ENCODE measurements at places on chromosomes 4 and X. TPM values are rescaled to one million over a fixed set of nuclear protein-coding genes. Genes with fewer than 3 reads are reported as not detected.
A peak's percentile ranks its signal among the peaks of the same experiment; 100 is the strongest.

DNA sequence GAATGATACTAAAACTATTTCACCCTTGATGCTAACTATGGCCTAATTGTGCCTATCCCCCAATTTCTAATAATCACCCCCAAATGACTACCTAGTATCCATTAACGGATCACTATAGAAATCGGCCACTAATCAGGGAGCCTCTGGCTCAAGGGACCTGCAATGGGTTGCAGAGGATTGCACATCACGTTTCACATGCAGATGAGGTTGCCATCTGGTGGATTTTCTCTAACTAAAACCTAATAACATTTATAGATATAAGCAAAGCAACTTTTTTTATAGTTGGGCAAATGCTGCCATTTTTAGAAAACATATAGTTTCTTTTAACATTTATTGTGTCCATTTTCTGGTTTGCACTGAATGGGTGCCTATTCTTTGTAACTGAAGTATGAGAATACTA, 28.3 kb upstream of the ALG13 start:
- H3K27ac ChIP-seq: no peak overlapping the region
- no peak for DNase-seq
- no peaks in the 10 kb centered on the region for H3K36me3 ChIP-seq
- H3K27me3 ChIP-seq: peaks cover 8% of the 10 kb centered on the region

DNA sequence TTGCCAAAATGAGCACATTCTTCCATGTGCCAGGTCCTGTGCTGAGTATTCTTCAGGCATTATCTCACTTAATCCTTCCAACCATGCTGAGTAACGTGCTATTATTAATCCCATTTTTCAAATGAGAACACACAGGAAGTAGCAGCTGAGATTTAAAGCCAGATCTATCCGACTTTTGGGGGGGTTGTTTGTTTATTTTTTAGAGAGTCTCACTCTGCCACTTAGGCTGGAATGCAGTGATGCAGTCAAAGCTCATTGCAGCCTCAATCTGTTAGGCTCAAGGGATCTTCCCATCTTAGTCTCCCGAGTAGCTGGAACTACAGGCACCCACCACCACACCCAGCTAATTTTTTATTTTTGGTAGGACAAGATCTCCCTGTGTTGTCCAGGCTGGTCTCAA, 55.5 kb upstream of the TRIM2 start:
- peaks cover 28% of the 10 kb centered on the region for H3K4me1 ChIP-seq
- DNase-seq: no peak
- no peak overlapping the region for H3K4me3 ChIP-seq
- no peaks in the 10 kb centered on the region for H3K27me3 ChIP-seq
- no peak overlapping the region for H3K27ac ChIP-seq

GRCh38 chr4:72969976-72970375, 99.5 kb downstream of the COX18 start:
- H3K27ac ChIP-seq: peak overlapping the region; percentile 89
- no peak overlapping the region for H3K4me3 ChIP-seq
- peaks cover 2% of the 10 kb centered on the region for H3K36me3 ChIP-seq
- peaks cover 58% of the 10 kb centered on the region for H3K4me1 ChIP-seq
- DNase-seq: no peak
- no peaks in the 10 kb centered on the region for H3K27me3 ChIP-seq

DNA sequence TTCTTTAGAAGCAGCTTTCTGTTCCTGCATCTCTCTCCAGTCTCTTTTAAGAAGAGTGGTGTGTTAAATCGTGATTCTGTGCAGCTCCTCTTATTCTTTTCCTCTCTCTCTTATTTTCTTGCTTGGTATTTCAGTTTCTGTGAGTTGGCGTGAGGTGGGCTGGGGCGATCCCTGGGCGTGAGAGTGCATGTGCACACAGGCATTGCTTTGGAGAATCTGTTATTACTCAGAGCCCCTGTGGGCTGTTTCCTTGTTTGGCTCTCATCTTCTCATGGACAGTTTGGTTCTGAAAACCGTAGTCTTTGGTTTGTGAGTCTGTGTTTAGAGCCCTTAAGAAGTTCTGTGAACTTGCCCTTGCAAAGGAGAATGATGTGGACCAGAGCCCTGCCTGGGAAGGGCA, 97.2 kb upstream of the CLNK start:
- DNase-seq: no peak
- no peak overlapping the region for H3K4me3 ChIP-seq
- no peaks in the 10 kb centered on the region for H3K36me3 ChIP-seq
- no peaks in the 10 kb centered on the region for H3K27me3 ChIP-seq
- peaks cover 18% of the 10 kb centered on the region for H3K4me1 ChIP-seq
- no peak overlapping the region for H3K27ac ChIP-seq

Gene PLS3
- total RNA-seq: 530 TPM

- H3K4me1 ChIP-seq: no peaks in the 10 kb centered on the region
- no peak for DNase-seq
- no peak overlapping the region for H3K27ac ChIP-seq
- H3K4me3 ChIP-seq: no peak overlapping the region
- H3K36me3 ChIP-seq: no peaks in the 10 kb centered on the region
Observed at GRCh38 chr4:69210911-69211310, 3.6 kb downstream of the UGT2B11 start.

GRCh38 chr4:48234575-48234974, 35.1 kb downstream of the TEC start:
- no peak overlapping the region for H3K4me3 ChIP-seq
- H3K27me3 ChIP-seq: peaks cover 27% of the 10 kb centered on the region
- no peaks in the 10 kb centered on the region for H3K4me1 ChIP-seq
- no peaks in the 10 kb centered on the region for H3K36me3 ChIP-seq

Gene F11
- not detected for total RNA-seq

GRCh38 chr4:145299380-145300076, 119.1 kb upstream of the OTUD4 start:
- no peaks in the 10 kb centered on the region for H3K36me3 ChIP-seq
- H3K27ac ChIP-seq: no peak overlapping the region
- no peaks in the 10 kb centered on the region for H3K4me1 ChIP-seq
- DNase-seq: no peak
- H3K27me3 ChIP-seq: peaks cover 7% of the 10 kb centered on the region
- H3K4me3 ChIP-seq: no peak overlapping the region

DNA sequence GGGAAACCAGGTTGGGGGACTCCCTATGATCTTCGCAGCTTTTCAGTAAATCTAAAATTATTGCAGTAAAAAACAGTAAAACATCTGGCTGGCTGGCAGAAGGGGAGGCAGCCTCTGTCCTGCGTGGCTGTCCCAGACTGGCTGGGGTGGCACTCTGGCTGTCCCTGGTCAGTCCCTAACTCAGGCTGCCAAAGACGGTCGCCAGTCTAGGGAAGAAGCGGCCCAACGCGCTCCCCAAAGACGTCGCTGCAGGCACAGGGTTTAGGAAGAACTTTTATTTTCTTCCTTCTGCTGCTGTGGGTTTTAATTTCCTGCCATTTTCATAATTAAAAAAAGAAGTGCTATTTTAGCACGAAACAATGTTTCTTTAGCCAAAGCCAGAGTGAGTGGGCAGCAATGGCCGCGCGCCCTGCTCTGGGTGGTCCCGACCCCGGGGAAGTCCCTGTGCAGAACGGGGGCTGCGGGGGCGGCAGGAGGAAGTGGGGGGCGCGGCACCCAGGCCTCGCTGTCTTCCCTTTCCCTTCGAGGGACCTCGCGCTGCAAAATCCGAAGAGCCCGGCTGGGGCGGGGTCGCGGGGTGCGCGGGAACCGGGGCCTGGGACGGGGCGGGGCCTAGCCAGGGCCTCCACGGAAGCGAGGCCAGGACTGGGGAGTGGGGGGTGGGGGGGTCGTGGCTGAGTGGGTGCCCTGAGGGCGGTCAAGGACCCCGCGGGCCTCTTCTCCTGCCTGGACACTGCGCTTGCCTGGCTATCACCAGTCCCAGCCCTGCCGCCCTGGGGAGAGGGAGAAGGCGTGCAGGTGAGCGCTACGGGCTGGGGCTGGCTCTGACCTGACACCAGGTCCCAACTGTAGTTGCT, 6.3 kb upstream of the LETM1 start:
- no peaks in the 10 kb centered on the region for H3K4me1 ChIP-seq
- no peaks in the 10 kb centered on the region for H3K27me3 ChIP-seq
- no peak overlapping the region for H3K27ac ChIP-seq
- no peak overlapping the region for H3K4me3 ChIP-seq

Gene SSX5
- total RNA-seq: not detected

DNA sequence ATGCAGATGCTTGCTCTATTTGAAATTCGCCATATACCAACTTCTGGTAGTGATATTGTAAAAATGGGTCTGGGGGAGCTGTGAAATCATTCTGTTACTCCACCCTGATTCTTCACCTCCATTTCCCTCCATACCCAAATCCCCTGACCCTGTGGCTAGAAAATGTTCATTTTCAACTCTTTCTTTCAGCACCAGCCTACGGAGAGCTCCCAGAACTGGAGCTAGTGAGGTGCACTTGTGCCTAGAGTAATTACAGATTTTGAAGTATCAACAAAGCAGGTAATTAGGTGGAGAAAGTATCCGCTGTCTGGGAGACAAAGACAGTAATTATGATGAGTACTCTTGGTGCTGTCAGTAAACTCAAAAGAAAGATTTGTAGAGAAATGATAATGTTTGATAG, 8.1 kb downstream of the ARHGAP36 start:
- no peak overlapping the region for H3K4me3 ChIP-seq
- no peaks in the 10 kb centered on the region for H3K36me3 ChIP-seq
- H3K27me3 ChIP-seq: peaks cover 37% of the 10 kb centered on the region
- DNase-seq: no peak
- H3K27ac ChIP-seq: no peak overlapping the region

- H3K36me3 ChIP-seq: no peaks in the 10 kb centered on the region
- H3K4me1 ChIP-seq: peaks cover 38% of the 10 kb centered on the region
- peak overlapping the region; percentile 70 for H3K27ac ChIP-seq
- peak overlapping the region; percentile 19 for H3K4me3 ChIP-seq
- H3K27me3 ChIP-seq: no peaks in the 10 kb centered on the region
Observed at GRCh38 chrX:118536687-118537461, 41.3 kb downstream of the DOCK11 start.

Gene CWH43
- not detected for total RNA-seq

- no peak overlapping the region for H3K27ac ChIP-seq
- no peaks in the 10 kb centered on the region for H3K36me3 ChIP-seq
- no peaks in the 10 kb centered on the region for H3K27me3 ChIP-seq
- no peak for DNase-seq
- no peak overlapping the region for H3K4me3 ChIP-seq
Observed at GRCh38 chrX:83906921-83907320, 46.0 kb downstream of the CYLC1 start.

Gene GPRASP1
- total RNA-seq: 3.5 TPM

Gene MAP9
- 17.9 TPM for total RNA-seq

Gene TRAM1L1
- total RNA-seq: 5.9 TPM

Gene SOD3
- 3.4 TPM for total RNA-seq

Gene ABLIM2
- 0.31 TPM for total RNA-seq

GRCh38 chr4:188228279-188228678, 89.0 kb downstream of the TRIML1 start:
- no peak for DNase-seq
- H3K27ac ChIP-seq: no peak overlapping the region

Gene NXF2
- not detected for total RNA-seq

Gene TMEM255A
- 0.16 TPM for total RNA-seq

DNA sequence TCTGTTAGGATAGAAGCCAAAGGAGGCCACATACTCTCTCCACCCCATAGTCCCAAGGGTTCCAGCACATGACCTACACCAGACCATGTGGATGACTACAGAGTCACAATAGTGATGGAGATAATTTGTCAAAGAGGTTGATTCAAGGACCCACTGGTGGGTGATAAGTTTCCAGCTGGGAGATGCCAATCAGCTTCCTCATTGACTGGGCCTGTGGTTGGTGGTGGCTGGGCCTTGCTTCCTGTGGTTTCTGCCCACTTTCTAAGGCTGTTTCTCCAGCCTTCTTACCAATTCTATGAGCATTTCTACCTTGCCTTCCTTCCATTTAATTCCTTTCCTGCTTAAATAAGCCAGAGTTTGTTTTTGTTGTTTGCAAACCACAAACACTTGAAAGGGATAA, 95.5 kb upstream of the CPEB2 start:
- DNase-seq: no peak
- no peak overlapping the region for H3K4me3 ChIP-seq
- no peaks in the 10 kb centered on the region for H3K36me3 ChIP-seq
- H3K27me3 ChIP-seq: peaks cover 53% of the 10 kb centered on the region
- no peaks in the 10 kb centered on the region for H3K4me1 ChIP-seq

DNA sequence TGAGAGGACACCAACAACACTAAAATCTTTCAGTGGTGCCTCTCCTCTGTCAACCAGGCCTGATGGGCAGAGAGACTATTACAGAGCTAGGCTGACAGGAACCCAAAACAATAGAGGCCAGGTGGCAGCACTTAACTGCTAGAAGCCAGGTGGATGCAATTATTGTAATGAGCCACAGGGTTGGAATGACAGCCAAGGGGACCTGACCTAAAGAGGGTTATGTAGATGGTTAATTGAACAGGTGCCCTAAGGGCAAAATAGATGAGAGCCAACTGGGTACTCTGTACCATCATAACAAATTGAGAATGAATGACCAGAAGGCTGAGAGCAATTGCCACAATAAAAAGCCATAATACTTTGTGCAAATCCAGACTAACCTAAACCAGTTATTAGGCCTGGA, 24.7 kb upstream of the FRAS1 start:
- no peak for DNase-seq
- no peak overlapping the region for H3K4me3 ChIP-seq
- H3K4me1 ChIP-seq: no peaks in the 10 kb centered on the region
- peaks cover 6% of the 10 kb centered on the region for H3K27me3 ChIP-seq
- no peak overlapping the region for H3K27ac ChIP-seq

Gene PAGE5
- total RNA-seq: not detected

- H3K36me3 ChIP-seq: no peaks in the 10 kb centered on the region
- no peak overlapping the region for H3K4me3 ChIP-seq
- peaks cover 6% of the 10 kb centered on the region for H3K27me3 ChIP-seq
- H3K4me1 ChIP-seq: peaks cover 10% of the 10 kb centered on the region
Observed at GRCh38 chr4:122584519-122584918, 36.3 kb downstream of the IL21 start.

- no peak overlapping the region for H3K27ac ChIP-seq
- peaks cover 2% of the 10 kb centered on the region for H3K36me3 ChIP-seq
- no peak overlapping the region for H3K4me3 ChIP-seq
- H3K4me1 ChIP-seq: peaks cover 15% of the 10 kb centered on the region
Observed at GRCh38 chr4:183499801-183500200, 5.1 kb upstream of the ING2 start.

- H3K4me3 ChIP-seq: no peak overlapping the region
- DNase-seq: no peak
- H3K27me3 ChIP-seq: no peaks in the 10 kb centered on the region
- no peak overlapping the region for H3K27ac ChIP-seq
- peaks cover 20% of the 10 kb centered on the region for H3K36me3 ChIP-seq
Observed at GRCh38 chrX:47885501-47885900, 48.8 kb downstream of the ZNF81 start.

DNA sequence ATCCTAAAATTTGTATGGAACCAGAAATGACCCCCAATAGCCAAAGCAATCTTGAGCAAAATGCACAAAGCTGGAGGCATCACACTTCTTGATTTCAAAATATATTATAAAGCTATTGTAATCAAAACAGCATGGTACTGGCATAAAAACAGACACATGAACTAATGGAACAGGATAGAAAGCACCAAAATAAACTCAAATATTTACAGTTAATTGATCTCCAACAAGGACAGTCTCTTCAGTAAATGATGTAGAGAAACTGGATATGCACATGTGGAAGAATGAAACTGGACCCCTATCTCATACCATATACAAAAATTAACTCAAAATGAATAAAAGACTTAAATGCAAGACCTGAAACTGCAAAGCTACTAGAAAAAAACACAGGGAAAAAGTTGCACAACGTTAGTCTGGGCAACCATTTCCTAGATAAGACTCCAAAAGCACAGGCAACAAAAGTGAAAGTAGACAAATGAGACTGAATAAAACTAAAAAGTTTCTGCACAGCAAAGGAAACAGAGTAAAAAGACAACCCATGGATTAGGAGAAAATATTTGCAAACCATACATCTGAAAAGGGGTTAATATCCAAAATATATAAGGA, 64.9 kb downstream of the CD99L2 start:
- no peaks in the 10 kb centered on the region for H3K27me3 ChIP-seq
- H3K4me3 ChIP-seq: no peak overlapping the region
- no peak overlapping the region for H3K27ac ChIP-seq
- peaks cover 5% of the 10 kb centered on the region for H3K36me3 ChIP-seq

Measured in osteocyte (in vitro differentiated cells).